ENCODE measurements at places on chromosomes 3 and 15. TPM values are rescaled to one million over a fixed set of nuclear protein-coding genes. Genes with fewer than 3 reads are reported as not detected.

TEX55 gene
- not detected for polyA plus RNA-seq

HSPBAP1 gene
- polyA plus RNA-seq: 4.2 TPM

SI gene
- polyA plus RNA-seq: not detected

GATA2 gene
- 3.5 TPM for polyA plus RNA-seq

CLSTN2 gene
- polyA plus RNA-seq: not detected

DAZL gene
- not detected for polyA plus RNA-seq

GPR156 gene
- 0.03 TPM for polyA plus RNA-seq

PTX3 gene
- not detected for polyA plus RNA-seq

CP gene
- 863 TPM for polyA plus RNA-seq

TAGLN3 gene
- 0.51 TPM for polyA plus RNA-seq

THSD4 gene
- 0.26 TPM for polyA plus RNA-seq

DUOX2 gene
- polyA plus RNA-seq: 0.08 TPM

SPTBN5 gene
- 0.03 TPM for polyA plus RNA-seq

RHCG gene
- polyA plus RNA-seq: not detected

CAPN3 gene
- 4.6 TPM for polyA plus RNA-seq

GABRR3 gene
- 0.83 TPM for polyA plus RNA-seq

OR5K2 gene
- not detected for polyA plus RNA-seq

SSUH2 gene
- polyA plus RNA-seq: 125 TPM

MAP1A gene
- polyA plus RNA-seq: 0.01 TPM

FMN1 gene
- 0.20 TPM for polyA plus RNA-seq

LDHAL6B gene
- polyA plus RNA-seq: not detected

PLSCR5 gene
- 0.22 TPM for polyA plus RNA-seq

PTH1R gene
- not detected for polyA plus RNA-seq

STAB1 gene
- 0.59 TPM for polyA plus RNA-seq

PIF1 gene
- 14.0 TPM for polyA plus RNA-seq

SATB1 gene
- polyA plus RNA-seq: 0.14 TPM

PCSK6 gene
- polyA plus RNA-seq: 208 TPM

TRPM7 gene
- 10.3 TPM for polyA plus RNA-seq

METTL6 gene
- 17.2 TPM for polyA plus RNA-seq

GPR27 gene
- not detected for polyA plus RNA-seq

HTR3E gene
- polyA plus RNA-seq: not detected

UBA7 gene
- polyA plus RNA-seq: 20.2 TPM

GXYLT2 gene
- 4.3 TPM for polyA plus RNA-seq

GOLGA6D gene
- 0.04 TPM for polyA plus RNA-seq

CCR1 gene
- polyA plus RNA-seq: not detected

DNAH12 gene
- polyA plus RNA-seq: 0.08 TPM

FNDC3B gene
- polyA plus RNA-seq: 82.8 TPM

GOLGA6B gene
- not detected for polyA plus RNA-seq

LMLN gene
- 1.8 TPM for polyA plus RNA-seq

CCDC80 gene
- not detected for polyA plus RNA-seq

ZSCAN2 gene
- polyA plus RNA-seq: 11.4 TPM

QRICH1 gene
- 102 TPM for polyA plus RNA-seq

LMAN1L gene
- not detected for polyA plus RNA-seq

XCR1 gene
- polyA plus RNA-seq: not detected

SPRED1 gene
- polyA plus RNA-seq: 3.4 TPM

SCAMP5 gene
- polyA plus RNA-seq: 49.0 TPM

RASGRP1 gene
- not detected for polyA plus RNA-seq

SLITRK3 gene
- not detected for polyA plus RNA-seq

FILIP1L gene
- 187 TPM for polyA plus RNA-seq

ARHGEF26 gene
- 0.65 TPM for polyA plus RNA-seq

MORC1 gene
- polyA plus RNA-seq: not detected

STRA6 gene
- polyA plus RNA-seq: 1.6 TPM
